Caco-2 (cell line): ENCODE measurements at places on chromosomes 13 and 19.

GRCh38 chr19:1613808-1614570, 8.7 kb upstream of the UQCR11 start:
- DNase-seq: no peak

DNA sequence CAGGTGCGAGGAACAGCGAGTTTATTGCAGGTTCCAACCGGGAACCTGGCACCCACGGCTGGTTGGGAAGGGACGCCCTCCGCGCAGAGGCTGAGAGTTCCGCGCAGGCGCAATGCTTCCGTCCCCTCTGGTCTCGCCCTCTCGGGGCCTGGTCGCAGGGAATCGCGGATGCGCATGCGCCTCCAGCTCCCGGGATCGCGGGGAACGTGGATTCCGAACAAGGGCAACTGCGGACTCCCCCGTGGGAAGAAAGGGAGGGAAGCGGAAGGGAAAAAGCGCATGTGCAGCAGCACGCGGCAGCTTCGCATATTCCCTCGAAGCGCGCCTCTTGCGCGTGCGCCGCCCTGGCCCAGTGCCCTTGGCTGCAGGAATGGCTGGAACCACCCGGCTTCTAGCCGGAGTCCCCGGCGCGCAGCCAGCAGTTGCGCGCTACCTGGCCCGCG, 1.1 kb downstream of the TSSK6 start:
- no peak for DNase-seq

DNA sequence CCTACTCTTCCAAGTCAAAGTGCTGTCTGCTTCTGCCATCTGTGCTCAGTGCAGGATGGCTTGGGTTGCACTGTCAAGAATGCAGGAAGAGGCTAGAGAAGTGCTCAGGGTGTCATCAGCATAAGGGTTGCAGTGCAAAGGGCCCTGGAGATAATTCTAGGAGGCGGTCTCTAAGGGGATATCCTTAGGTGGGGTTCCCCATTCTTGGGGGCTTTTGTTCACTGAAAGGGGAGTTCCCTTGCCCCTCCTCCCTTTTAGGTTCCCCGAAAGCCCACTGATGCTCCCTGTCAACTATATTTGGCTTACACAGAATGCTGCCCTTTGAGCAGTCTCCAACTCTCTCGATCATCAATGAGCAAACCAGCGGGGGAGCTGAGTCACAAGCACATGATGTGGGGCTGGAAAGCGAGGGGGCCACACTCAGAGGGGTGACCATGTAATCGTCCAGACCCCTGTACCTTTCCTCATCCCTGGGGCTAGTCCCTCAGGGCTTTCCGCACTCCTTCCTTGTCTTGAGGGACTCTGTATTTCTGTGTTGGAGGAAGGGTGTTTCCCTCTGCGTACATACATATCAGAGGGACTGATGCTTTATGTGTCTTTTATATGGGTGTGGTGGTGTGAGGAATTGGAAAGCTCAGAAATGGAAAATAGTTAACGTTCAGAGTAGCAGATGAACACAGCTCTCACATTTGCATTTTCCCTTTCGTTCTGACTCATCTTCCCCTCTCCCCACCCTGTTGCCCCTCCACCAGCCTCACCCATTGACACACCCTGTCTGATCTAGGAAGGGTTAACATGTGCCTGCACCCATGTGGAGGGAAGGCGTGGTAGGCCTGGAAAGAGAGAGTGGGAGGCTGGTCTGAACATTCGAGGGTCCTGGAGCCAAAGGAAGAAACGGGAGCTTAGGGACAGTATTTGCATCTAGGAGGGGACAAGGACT, 6.7 kb downstream of the ZBTB32 start:
- no peak for DNase-seq

DNA sequence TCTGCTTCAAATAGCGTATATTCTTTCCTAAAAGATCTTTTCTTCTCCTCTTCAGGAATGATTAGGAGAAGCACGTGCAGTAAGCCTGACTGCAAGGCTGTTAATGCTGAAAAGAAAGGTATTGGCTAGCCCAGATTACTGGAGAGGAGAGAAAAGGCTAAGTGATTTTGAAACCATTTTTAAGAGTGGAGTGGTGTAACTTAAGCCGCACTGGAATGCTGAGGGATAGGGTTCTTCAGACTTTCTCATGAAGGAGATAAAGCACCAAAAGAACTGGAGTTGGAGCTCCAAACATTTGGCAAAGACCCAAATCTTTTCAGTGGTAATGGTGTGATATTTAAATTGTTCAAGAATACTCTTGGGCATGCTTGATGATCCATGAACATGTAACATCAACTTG, 388.3 kb downstream of the COG6 start:
- DNase-seq: no peak

DNA sequence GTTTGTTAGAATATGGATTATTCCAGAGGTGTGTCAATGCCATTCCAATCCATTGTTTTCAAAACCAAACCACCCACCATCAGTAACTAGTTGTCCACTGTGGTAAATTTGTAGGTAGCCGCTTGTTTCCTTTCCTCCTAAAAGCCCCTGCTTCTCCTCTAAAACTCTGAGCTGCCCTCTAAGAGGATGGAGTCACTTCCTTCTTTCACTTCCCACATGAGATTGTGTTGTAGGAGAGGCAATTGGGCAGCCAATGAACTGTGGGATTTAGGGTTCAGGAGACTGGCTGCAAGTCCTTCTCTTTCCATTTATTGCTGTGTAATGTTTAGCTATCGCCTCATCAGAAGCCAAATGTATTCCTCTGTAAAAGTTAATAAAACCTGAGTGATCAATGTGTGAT, 49.9 kb upstream of the RFXAP start:
- no peak for DNase-seq

DNA sequence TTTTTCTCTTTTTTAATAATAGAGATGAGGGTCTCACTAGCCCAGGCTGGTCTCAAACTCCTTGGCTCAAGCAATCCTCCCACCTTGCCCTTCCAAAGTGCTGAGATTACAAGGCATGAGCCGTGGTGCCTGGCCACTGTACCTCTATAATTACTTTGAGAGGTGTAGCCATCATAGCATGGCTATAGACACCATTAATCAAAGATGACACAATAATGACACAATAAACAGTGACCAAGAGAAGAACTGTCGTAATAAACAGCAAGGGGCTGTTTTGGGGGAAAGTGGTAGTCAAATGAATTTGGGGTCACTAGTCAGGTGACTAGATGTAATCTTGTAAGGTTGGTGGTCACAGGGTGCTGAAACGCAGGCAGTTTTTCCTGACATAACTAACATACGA, 30.4 kb downstream of the KLF5 start:
- DNase-seq: no peak

GRCh38 chr19:58364146-58364545, 1.6 kb upstream of the ZNF497 start:
- no peak for DNase-seq

DNA sequence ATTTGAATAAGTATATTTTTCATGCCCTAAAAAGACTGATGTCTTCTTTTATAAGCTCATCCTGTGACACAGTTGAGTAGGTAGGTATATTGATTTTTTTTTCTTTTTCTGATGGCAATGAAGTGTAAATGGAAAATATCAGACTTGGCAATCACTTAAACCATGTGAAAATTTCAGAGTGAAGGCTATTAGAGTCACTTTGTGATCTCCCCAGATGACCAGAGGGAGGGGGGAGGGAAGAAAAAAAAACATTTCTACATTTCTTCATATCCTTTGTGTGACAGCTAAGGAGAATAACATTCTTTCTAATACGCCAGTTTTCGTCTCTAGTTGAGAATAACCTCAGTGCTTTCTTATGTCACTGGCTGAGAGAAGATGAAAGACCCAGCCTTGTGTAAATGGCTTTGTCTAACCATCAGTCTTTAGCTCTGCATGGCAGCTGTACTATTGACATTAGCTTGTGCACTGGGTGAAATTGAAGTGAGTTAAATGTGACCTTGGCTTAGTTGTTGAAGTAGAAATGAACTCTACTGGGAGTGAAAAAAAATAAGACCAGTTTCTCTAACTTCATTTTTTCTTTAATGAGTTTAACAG, 332.1 kb upstream of the DACH1 start:
- no peak for DNase-seq

GRCh38 chr13:66958611-66959010, 271.5 kb downstream of the PCDH9 start:
- DNase-seq: no peak

- DNase-seq: no peak
Measured at GRCh38 chr13:38141792-38142191, 207.9 kb upstream of the UFM1 start.

DNA sequence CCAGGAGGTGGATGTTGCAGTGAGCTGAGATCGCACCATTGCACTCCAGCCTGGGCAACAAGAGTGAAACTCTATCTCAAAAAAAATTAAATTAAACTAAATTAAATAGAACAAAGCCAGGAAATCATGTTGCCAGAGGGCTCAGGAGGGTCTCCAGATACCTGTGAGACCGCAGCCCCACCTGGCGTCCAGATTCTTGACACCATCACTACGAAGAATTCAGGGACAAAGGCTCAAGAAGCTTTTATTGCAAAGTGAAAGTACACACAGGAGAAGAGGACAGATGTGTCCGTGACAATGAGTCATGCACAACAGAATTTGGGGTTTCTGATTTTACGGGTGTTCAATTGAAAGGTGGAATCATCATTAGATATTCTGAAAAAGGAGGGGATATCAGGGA, 76.6 kb downstream of the STOML3 start:
- no peak for DNase-seq

DNA sequence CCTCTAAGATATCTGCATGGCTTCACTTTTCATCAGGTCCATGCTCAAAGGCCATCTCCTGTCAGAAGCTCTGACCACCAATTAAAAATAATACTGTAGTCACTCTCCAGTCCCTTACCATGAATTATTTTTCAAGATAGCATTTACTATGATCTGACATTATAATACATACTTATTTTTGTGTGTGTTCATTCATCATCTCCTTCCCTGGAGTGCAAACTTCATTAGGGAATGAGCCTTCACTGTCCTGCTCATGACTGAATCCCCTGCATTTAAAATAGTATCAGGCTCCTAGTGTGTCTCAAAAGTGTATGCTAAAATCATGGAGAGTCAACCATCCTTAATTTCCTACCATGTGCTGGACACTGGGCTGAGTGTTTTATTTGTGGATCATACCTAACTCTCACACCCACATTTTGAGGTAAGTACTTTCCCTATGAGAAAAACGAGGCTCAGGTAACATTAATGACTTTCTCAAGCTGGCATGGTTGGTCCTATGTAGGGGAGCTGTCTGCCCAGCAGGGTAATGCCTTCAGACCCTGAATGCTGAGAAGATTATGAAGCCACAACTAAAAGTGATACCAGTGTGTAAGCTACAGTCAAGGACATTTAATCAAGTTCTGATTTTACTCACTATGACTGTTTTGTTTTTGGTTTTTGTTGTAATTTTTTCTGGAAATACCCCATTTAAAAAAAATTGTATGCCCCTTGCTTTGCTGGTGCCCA, 16.3 kb downstream of the PLA2G4C start:
- DNase-seq: no peak

DNA sequence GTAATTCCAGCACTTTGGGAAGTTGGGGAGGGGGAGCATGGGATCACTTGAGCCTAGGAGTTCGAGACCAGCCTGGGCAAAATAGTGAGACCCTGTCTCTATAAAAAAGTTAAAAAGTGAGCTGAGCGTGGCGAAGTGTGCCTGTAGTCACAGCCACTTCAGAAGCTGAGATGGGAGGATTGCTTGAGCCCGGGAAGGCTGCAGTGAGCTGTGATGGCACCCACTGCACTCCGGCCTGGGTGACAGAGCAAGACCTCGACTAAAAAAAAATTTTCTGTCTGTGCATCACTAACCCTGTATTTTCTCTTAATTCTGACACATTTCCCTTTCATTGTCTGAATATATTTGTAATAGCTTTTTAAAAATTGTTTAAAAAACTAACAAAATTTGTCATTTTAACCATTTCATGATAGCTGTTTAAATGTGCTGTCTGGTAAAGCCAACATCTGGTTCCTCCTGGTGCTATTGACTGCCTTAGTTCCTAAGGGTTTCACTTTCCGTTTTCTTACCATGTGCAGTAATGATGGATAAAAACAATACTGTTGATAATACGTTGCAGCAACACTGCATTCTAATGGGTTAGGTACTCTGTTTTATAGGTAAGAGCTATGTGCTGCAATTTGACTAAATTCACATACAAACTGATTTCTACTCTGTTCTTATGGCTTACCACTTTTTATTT, 29.7 kb downstream of the LATS2 start:
- no peak for DNase-seq

- peak; percentile 11 for DNase-seq
Measured at GRCh38 chr13:81874253-81874652, 1533.3 kb upstream of the SPRY2 start.

GRCh38 chr19:48554385-48555091, 2.6 kb downstream of the SULT2B1 start:
- DNase-seq: peak; percentile 95

GRCh38 chr19:844546-844971, 3.8 kb downstream of the PRTN3 start:
- DNase-seq: no peak

DNA sequence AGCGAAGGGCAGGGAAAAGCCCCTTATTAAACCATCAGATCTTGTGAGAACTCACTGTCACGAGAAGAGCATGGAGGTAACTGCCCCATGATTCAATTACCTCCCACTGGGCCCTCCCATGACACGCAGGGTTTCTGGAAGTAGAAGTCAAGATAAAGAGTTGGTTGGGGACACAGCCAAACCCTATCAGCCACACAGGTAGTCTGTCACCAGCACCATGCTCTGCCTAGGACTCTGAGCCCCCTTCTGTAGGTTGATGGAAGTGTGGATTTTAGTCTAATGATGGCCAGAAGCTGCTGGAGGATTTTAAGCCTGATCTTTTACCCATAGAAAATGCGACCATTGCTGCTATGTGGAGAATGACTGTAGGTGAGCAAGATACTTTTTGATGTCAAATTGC, 60.8 kb downstream of the ARHGEF7 start:
- DNase-seq: no peak

GRCh38 chr19:18110609-18111232, 13.1 kb downstream of the MAST3 start:
- DNase-seq: no peak

DNA sequence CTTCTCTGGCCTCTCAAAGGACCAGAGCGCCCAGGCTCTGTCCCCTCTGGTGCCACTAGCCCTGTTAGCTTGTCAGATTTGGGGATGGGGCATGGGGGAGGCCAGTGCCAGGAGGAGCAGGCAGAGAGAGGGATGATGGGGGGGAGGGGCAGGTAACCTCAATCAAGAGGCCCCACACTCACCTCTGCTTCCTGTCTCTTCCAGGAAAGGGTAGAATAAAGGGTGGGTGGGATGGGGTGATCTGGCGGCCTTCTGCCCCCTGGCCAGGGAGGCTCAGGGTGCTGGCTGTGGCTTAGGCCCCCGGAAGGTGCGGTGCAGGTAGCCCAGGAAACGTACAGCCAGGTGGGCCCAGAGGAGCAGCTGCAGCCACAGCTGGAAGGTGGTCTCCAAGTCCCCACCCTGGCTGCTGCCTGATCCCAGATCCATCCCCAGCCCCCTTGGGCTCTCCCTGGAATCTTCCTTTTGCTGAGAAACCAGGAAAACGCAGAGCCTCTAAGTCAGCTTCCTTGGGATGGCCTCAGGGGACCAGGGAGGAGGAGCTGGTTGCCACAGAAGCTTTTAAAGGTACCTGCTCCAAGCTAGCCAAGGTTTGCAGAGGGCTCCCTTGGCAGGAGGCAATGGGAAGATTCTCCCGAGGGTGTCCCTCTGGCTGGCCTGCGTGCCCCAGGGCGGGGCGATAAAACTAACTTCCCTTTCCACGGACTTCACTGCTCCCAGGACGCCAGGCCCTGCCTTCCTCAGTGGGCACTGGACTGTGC, 5.3 kb downstream of the PRKACA start:
- no peak for DNase-seq

- no peak for DNase-seq
Measured at GRCh38 chr13:85386424-85386823, 412.8 kb downstream of the SLITRK6 start.

- DNase-seq: no peak
Measured at GRCh38 chr13:85675151-85675907, 123.9 kb downstream of the SLITRK6 start.
